A673 (cell line): ENCODE measurements at places on chromosomes 7 and 10. TPM values are rescaled to one million over a fixed set of nuclear protein-coding genes. Genes with fewer than 3 reads are reported as not detected.

DNA sequence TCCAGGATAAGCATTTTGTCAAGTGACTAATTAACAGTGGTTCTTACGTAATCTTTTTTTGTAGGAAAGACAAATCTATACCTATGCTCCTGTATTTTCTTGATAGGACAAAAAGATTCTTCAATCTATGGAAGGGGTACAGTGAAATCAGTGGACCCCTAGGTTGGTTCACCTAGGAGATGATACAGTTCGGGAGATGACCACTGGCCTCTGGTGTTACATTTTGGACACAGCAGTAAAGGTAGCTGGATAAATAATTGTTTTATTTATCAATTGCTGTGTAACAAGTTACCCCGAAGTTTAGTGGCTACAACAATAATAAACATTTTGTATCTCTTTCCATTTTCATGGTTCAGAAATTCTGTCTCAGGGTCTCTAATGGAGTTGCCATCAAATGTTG is 288.2 kb upstream of the MAGI2 start:
- DNase-seq = no peak
- no peaks in the 10 kb centered on the region for H3K4me1 ChIP-seq
- no peak overlapping the region for H3K4me3 ChIP-seq
- no peaks in the 10 kb centered on the region for H3K36me3 ChIP-seq
- peaks cover 11% of the 10 kb centered on the region for H3K27me3 ChIP-seq

DNA sequence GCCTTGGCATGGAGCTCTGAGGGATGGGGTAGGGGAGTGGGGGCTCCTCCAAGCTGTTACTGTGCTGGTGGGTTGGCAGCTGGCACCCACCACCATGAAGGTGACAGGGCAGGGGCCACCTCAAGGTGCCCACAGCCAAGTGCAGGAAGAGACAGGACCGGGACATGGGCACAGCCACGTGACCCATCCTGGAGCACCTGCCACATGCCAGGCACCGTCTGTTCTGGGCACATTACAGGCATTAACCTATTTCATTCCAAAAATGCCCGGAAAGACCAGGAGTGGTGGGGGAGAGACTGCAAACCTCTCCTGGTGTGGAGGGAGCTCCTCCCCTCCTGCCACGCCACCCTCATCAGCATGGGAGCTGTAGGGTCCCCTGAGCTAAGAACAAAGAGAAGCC is 56.7 kb downstream of the CAMK2B start:
- H3K36me3 ChIP-seq = no peaks in the 10 kb centered on the region
- no peak overlapping the region for H3K4me3 ChIP-seq
- DNase-seq = no peak
- H3K27me3 ChIP-seq = peaks cover 4% of the 10 kb centered on the region
- H3K4me1 ChIP-seq = no peaks in the 10 kb centered on the region
- H3K27ac ChIP-seq = no peak overlapping the region

GRCh38 chr10:119031496-119032059 is 2.1 kb downstream of the NANOS1 start:
- no peak for DNase-seq
- H3K4me1 ChIP-seq = no peaks in the 10 kb centered on the region
- H3K27ac ChIP-seq = no peak overlapping the region
- H3K27me3 ChIP-seq = no peaks in the 10 kb centered on the region

- no peak for DNase-seq
- H3K4me1 ChIP-seq = no peaks in the 10 kb centered on the region
- H3K27me3 ChIP-seq = no peaks in the 10 kb centered on the region
Measured at GRCh38 chr7:49400891-49401550, 372.4 kb upstream of the VWC2 start.

- no peaks in the 10 kb centered on the region for H3K4me1 ChIP-seq
- no peaks in the 10 kb centered on the region for H3K27me3 ChIP-seq
- H3K36me3 ChIP-seq = no peaks in the 10 kb centered on the region
- H3K4me3 ChIP-seq = no peak overlapping the region
- no peak for DNase-seq
- no peak overlapping the region for H3K27ac ChIP-seq
Measured at GRCh38 chr7:6074612-6075380, 43.6 kb downstream of the ANKRD61 start.

Gene ACSL5
- total RNA-seq = 0.37 and 1.0 TPM in 2 replicates

- no peak overlapping the region for H3K27ac ChIP-seq
- no peaks in the 10 kb centered on the region for H3K27me3 ChIP-seq
- no peak for DNase-seq
- no peaks in the 10 kb centered on the region for H3K4me1 ChIP-seq
- no peaks in the 10 kb centered on the region for H3K36me3 ChIP-seq
Measured at GRCh38 chr10:48343106-48343505, 36.6 kb downstream of the MAPK8 start.

DNA sequence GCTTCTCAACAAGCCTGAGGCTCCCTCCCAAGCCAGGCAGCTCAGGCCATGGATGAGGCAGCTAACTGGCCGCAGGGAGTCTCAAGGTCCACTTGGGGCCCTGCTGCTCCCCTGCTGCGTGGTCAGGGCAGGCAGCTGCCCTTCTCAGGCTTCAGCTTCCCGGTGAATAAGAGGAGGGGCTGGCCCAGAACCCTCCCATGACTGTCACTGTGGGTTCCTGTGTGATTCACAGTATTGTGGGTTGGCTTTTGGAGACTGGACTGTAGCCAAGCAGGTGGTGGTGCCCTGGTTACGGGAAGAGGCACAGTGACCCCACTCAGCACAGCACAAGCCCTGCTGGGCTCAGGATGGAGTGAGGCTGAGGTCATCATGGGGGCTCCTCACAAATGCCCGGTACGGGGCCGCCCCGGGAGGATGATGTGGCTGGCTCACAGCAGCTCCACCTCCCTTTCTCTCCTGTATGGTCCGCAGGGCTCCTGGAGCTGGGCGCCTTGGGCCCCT is 189.8 kb downstream of the HECW1 start:
- H3K4me3 ChIP-seq = no peak overlapping the region
- H3K27me3 ChIP-seq = no peaks in the 10 kb centered on the region
- no peak overlapping the region for H3K27ac ChIP-seq
- H3K36me3 ChIP-seq = no peaks in the 10 kb centered on the region
- no peak for DNase-seq

Gene TRA2A
- total RNA-seq = 114 and 116 TPM in 2 replicates

- H3K36me3 ChIP-seq = no peaks in the 10 kb centered on the region
- no peaks in the 10 kb centered on the region for H3K4me1 ChIP-seq
- no peak for DNase-seq
- no peak overlapping the region for H3K27ac ChIP-seq
Measured at GRCh38 chr10:3010334-3010733, 57.0 kb upstream of the PFKP start.
